CD4-positive, CD25-positive, alpha-beta regulatory T cell (primary cell): ENCODE measurements at places on chromosomes 7 and 10.

GRCh38 chr7:34137176-34137575 lies 231.8 kb downstream of the BMPER start:
- DNase-seq: no peak

DNA sequence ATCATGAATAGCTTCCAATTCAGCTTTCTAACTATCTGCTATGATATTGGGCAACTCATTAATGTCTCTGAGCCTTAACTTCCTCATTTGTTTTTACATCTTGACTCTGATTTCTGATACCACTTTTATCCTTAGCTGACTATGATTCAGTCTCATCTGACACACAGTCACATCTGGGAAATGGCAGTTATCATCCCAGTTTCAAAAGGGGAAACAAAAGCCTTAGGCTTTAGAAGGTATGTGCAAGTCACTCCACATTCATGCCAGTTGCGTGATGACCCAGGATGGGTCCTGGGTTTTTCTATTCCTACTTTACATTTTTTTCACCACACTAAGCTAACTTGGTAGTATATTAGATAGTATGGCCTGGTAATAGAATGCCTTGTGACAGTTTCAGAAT lies 12.7 kb downstream of the SCIN start:
- no peak for DNase-seq

GRCh38 chr10:102931643-102932042 lies 13.5 kb downstream of the CNNM2 start:
- DNase-seq: no peak

DNA sequence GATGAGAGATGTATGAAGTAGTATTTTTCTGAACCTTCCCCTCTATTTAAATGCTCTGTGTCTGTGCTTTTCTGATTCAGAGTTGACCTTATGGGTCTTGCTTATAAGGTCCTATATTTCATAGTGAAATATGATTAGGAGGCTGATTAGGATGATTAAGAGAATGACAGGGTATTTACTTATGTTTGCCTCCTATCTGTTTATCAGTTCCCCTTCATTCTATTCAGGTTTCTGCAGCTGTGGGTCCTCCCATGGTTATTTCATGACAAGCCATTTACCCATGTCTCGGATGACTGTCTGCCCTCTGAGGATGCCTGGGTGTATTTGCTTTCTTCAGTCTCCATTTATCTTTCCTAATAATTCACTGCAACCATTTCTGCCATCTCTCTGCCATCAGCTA lies 16.9 kb downstream of the RPA3 start:
- DNase-seq: no peak

GRCh38 chr7:134667899-134668298 lies 21.2 kb downstream of the BPGM start:
- no peak for DNase-seq

GRCh38 chr7:88309819-88310218 lies 3.1 kb upstream of the STEAP4 start:
- DNase-seq: no peak
